ENCODE measurements at places on chromosomes 7 and 10. TPM values are rescaled to one million over a fixed set of nuclear protein-coding genes. Genes with fewer than 3 reads are reported as not detected.

Gene ABLIM1
- total RNA-seq, result 17.1 TPM

Gene ADCYAP1R1
- not detected for total RNA-seq

Gene ITPRID1
- total RNA-seq, result not detected

Gene SPDYE2B
- not detected for total RNA-seq

Gene TFAM
- total RNA-seq, result 13.0 TPM

Gene ACSL5
- total RNA-seq, result 1.4 TPM
